Caki2 (cell line): ENCODE measurements at places on chromosomes 11 and 22. TPM values are rescaled to one million over a fixed set of nuclear protein-coding genes. Genes with fewer than 3 reads are reported as not detected.

GRCh38 chr11:64566042-64566914 lies 24.7 kb upstream of the SLC22A12 start:
- peak; percentile 61 for DNase-seq

DNA sequence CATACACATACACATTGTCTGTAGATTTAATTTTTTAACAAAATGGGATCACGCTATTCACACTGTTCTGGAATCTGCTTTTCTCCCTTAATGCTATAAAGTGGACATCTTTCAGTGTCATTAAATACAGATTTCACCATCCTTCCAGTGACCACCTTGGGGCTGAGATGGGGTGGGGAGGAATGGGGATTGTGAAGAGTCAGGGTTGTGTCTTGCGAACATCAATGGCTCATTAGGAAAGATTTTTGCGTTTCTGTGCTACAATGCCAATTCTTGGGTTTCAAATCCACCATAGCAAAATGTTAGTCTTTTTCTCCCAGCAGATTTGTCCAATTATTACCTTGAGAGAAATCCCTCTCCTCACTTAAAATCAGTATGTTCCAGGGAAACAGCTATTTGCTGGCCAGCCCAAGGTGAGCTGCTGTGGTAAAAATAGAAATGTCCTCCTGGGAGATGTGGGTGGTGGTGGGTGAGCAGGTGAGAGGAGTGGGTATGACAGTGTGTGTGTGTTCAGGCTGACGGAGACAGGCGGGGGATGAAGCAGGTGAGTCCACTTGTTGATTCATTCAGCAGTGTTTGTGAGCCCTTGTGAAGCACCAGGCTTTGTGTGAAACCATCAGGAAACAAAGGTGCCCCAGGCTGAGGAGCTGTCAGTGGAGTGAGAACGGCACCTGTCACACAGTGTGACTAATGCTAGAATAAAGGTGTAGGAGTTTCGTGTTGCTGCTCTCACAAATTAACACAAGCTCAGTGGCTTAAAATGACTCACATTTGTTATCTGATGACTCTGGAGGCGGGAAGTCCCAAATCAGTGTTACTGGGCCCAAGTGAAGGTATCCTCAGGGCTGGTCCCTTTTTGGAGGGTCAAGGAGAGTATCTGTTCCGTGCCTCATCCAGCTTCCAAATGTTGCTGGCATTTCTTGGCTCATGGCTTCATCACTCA lies 1.7 kb upstream of the CBX6 start:
- DNase-seq, result no peak

GRCh38 chr11:64933213-64933934 lies 2.3 kb downstream of the GPHA2 start:
- DNase-seq, result no peak

The CATSPERZ gene
- total RNA-seq, result not detected in 2 replicates

GRCh38 chr22:39938509-39939111 lies 21.6 kb upstream of the TMA7B start:
- no peak for DNase-seq

The SYT13 gene
- total RNA-seq, result 115 and 120 TPM in 2 replicates

- no peak for DNase-seq
Measured at GRCh38 chr22:24550902-24551435, 4.0 kb downstream of the GUCD1 start.

DNA sequence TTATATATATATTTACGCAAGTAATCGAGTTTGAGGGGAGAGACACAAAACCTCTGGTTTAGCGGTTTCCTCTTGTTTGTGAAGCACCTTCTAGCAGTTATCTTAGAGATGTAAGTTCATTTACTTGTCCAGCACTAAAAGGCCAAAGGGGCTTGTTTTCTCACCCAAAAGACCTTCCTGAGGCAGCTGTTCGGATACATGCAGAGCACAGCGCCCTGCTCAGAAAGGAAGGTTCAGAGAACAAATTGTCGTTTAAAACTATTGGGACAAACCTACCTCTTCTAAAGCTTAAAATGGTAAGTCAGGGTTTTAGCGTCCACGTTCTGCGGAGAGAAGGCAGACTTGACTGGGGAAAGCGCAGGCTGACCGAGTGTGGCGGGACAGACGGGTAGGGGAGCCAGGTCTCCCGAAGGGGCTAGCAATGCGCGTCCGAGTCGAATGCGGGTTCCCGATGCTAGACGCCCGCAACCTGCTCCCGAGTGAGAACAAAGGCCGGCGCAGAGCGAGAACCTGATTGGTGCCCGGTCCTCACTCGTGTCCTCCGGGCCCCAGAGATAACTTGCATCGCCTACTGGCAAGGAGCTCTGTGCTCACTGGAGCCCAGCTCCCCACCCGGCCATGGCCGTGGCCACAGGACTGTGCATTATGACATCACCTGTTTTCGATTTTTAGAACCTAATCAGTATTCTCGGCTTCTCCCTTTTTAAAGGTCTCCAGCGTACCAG lies 1.0 kb upstream of the SESN3 start:
- no peak for DNase-seq

DNA sequence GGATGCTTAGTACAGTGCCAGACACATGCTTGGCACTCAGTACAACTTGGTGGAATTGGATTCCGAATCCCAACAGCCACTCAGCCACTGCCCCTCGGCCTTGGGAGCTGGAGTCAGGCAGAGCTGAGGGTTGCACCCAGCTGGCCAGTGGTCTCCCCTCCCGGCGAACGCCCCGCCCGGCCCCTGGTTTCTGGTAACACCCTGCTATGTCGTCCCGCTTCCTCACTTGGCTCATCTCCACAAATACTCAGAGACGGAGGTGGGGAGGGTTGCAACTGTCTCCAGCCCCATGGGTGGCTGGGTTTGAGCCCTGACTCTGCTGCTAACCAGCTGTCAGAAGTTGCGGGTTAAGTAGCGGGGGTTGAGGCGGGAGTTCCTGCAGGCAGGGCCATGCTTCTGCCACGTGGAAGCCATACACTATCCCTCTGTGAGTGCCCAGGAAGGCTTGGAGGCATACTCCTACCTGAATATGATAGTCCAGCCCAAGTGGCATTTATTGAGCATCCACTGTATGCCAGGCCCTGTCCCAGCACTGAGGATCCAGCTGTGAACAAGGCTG lies 67.1 kb downstream of the GRIK4 start:
- DNase-seq, result no peak

DNA sequence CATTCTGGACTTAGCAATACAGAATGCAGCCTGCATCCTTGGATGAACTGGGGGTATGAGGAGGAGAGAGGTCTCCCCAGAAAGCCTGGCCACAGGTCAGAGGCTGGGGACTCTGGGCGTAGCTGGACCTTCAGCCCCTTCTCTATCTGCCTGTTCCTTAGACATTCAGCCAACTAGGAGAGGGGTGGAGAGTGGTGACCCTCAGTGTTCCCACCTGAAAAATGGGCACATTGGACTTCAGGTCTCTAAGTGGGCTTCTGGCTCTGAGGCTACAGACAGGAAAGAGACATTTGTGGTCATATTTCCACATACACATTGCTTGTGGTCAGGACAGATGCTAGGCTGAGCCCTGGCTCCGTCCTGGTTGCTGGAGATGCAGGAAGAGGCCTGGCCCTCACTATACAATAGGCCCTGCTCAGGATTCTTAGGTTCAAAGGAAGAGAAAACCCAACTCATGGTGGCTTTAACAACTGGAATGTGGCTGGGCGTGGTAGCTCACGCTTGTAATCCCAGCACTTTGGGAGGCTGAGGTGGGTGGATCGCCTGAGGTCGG lies 30.1 kb upstream of the CBX7 start:
- no peak for DNase-seq

DNA sequence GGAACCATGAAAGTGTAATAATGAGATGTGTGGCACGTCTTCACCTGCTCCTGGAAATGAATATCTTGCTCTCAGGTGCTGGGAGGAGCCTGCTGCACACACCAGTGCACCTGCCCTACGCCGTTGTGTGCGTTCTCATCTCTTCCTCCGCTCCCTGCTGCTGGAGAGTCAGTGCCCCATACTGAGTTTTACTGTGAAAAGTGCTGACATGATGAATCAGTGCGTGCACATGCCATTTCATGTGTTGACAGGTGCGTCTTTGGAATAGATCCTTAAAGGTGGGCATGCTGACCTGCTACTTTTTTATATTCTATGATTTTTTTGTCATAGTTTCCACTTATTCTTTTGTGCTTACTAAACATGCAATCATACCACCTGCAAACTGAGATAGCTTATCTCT lies 1015.8 kb downstream of the BRD1 start:
- no peak for DNase-seq

- DNase-seq, result no peak
Measured at GRCh38 chr11:115670538-115671205, 166.5 kb upstream of the CADM1 start.
